ENCODE measurements at places on chromosomes 7 and 10.

GRCh38 chr7:85413718-85414117 is 226.9 kb upstream of the SEMA3D start:
- no peaks in the 10 kb centered on the region for H3K27me3 ChIP-seq
- H3K27ac ChIP-seq, result no peak overlapping the region
- no peaks in the 10 kb centered on the region for H3K4me1 ChIP-seq
- H3K4me3 ChIP-seq, result no peak overlapping the region
- H3K36me3 ChIP-seq, result no peaks in the 10 kb centered on the region

- H3K27me3 ChIP-seq, result no peaks in the 10 kb centered on the region
- no peak overlapping the region for H3K4me3 ChIP-seq
- no peak overlapping the region for H3K27ac ChIP-seq
- DNase-seq, result no peak
These were observed 205.8 kb upstream of the TEX47 start for GRCh38 chr7:89001306-89001705.

- DNase-seq, result no peak
- H3K4me3 ChIP-seq, result no peak overlapping the region
- no peaks in the 10 kb centered on the region for H3K36me3 ChIP-seq
- no peaks in the 10 kb centered on the region for H3K4me1 ChIP-seq
- H3K27me3 ChIP-seq, result peaks cover 9% of the 10 kb centered on the region
- no peak overlapping the region for H3K27ac ChIP-seq
These were observed 140.3 kb upstream of the TARP start for GRCh38 chr7:38413784-38414183.

- no peaks in the 10 kb centered on the region for H3K27me3 ChIP-seq
- no peaks in the 10 kb centered on the region for H3K4me1 ChIP-seq
- no peak overlapping the region for H3K27ac ChIP-seq
- no peak for DNase-seq
- H3K4me3 ChIP-seq, result no peak overlapping the region
- H3K36me3 ChIP-seq, result no peaks in the 10 kb centered on the region
These were observed 2.9 kb upstream of the WDFY4 start for GRCh38 chr10:48681740-48682139.

DNA sequence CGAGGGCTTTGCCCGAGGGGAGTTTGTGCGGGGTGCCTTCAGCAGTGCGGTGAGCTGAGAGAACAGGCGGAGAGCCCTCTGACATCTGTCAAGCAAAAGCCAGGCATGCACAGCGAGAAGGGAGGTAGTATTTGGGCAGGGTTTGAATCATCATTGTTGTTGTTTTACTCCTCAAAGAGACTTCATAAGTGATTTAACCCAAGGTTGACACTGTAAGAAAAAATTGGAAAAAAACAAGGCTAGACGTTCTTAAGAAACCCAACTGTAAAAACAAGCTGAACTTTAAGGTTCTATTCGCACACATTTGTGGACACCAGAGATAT is 1.3 kb downstream of the ADAM22 start:
- peak overlapping the region; percentile 93 for H3K4me3 ChIP-seq
- no peak for DNase-seq
- H3K4me1 ChIP-seq, result no peaks in the 10 kb centered on the region
- H3K36me3 ChIP-seq, result no peaks in the 10 kb centered on the region

GRCh38 chr10:90403211-90404000 is 454.4 kb downstream of the HTR7 start:
- no peak overlapping the region for H3K4me3 ChIP-seq
- DNase-seq, result no peak
- no peak overlapping the region for H3K27ac ChIP-seq
- H3K4me1 ChIP-seq, result no peaks in the 10 kb centered on the region
- no peaks in the 10 kb centered on the region for H3K36me3 ChIP-seq

DNA sequence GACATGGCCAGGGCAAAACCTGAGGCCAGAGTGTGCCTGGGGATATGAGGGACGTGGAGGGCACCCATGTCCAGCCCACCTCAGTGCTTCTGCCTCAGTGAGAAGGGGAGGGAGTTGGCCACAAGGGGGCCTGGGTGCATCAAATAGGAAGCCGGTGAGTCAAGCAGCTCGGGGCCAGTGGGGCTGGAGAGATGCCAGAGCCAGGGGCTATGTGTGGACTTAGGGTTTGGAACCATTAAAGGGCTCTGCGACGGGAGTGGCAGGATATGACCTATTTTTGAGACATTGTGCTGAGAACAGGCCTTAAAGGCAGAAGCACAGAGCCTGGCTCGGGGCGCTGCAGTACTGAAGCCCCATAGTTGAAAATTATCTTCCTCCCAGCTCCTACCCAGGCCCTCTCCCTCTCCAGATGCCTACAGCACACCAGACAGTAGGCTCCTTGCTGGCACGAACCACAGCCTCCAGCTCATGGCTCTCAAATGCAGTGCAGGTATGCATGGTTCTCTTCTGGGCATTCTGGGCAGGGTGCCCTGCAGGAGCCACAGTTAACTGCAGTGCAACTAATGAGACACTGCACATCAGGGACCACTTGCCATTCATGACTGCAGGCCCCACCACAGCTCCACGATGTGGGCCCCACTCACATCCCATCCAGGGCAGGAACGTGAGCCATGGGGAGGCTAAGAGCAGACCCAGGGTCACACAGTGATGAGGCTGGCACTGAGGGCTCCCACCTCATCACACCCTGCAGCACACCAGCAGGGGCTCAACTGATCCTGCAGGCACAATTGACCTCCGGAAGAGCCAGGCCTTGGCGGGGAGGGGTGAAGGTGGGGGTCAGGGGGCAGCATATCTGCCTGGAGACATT is 7.2 kb upstream of the PGAM2 start:
- no peak overlapping the region for H3K27ac ChIP-seq
- H3K27me3 ChIP-seq, result no peaks in the 10 kb centered on the region
- peak; percentile 74 for DNase-seq
- no peaks in the 10 kb centered on the region for H3K4me1 ChIP-seq
- peaks cover 13% of the 10 kb centered on the region for H3K36me3 ChIP-seq

- no peaks in the 10 kb centered on the region for H3K36me3 ChIP-seq
- H3K4me1 ChIP-seq, result no peaks in the 10 kb centered on the region
- no peak for DNase-seq
- peaks cover 4% of the 10 kb centered on the region for H3K27me3 ChIP-seq
- no peak overlapping the region for H3K27ac ChIP-seq
- no peak overlapping the region for H3K4me3 ChIP-seq
These were observed 50.6 kb downstream of the ARHGAP22 start for GRCh38 chr10:48554246-48554645.

DNA sequence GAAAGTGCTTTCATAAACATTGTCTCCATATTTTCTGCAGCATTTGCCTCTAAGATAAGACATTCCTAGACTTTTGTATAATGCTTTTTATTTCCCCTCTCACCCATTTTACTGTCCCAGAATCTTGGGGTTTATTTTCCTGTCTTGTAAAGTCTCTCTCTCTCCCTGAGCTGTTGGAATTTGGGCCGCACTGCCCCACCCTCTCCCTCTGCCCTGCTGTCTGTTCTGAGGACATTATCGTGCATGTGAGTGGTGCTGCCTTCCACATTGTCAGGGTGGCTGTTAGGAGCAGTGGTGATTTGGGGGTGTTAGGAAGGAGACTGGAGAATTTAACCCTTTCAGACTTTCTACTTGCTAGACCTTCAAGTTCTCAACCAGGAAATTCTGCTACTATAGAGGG is 16.7 kb downstream of the LRMDA start:
- peaks cover 38% of the 10 kb centered on the region for H3K27me3 ChIP-seq
- H3K4me3 ChIP-seq, result no peak overlapping the region
- no peak overlapping the region for H3K27ac ChIP-seq
- H3K36me3 ChIP-seq, result no peaks in the 10 kb centered on the region

All from A673 (cell line).